Neural crest cell (in vitro differentiated cells): ENCODE measurements at places on chromosomes 6 and 20. TPM values are rescaled to one million over a fixed set of nuclear protein-coding genes. Genes with fewer than 3 reads are reported as not detected.
A peak's percentile ranks its signal among the peaks of the same experiment; 100 is the strongest.

Gene STMN3
- total RNA-seq, result 96.4 and 101 TPM in 2 replicates

Gene CD83
- total RNA-seq, result 7.1 and 7.9 TPM in 2 replicates

Gene TMEM14C
- 88.3 and 90.5 TPM in 2 replicates for total RNA-seq

Gene PAK5
- total RNA-seq, result 1.8 and 2.0 TPM in 2 replicates

Gene CLVS2
- 1.2 and 1.3 TPM in 2 replicates for total RNA-seq

DNA sequence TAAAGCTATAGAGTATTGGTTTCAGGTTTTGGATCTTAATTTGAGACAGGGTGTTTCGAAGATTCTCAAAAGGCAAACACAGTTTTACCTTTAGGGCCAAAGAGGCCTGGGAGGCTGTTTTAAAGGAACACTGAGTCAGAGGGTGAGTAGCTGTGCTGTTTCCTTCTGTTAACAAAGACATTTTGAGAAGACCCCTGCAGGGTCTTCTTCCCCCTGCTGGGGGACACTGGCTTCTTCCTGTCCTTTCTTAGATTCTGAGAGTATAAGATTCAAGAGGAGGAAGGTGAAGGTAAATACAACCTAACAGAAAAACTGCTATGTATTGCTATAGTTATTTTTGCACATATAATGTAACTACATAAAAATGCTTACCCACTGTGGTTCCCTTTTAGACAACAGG is 19.0 kb downstream of the HS3ST5 start:
- H3K27me3 ChIP-seq, result no peaks in the 10 kb centered on the region
- DNase-seq, result no peak
- no peaks in the 10 kb centered on the region for H3K36me3 ChIP-seq
- H3K27ac ChIP-seq, result no peak overlapping the region

DNA sequence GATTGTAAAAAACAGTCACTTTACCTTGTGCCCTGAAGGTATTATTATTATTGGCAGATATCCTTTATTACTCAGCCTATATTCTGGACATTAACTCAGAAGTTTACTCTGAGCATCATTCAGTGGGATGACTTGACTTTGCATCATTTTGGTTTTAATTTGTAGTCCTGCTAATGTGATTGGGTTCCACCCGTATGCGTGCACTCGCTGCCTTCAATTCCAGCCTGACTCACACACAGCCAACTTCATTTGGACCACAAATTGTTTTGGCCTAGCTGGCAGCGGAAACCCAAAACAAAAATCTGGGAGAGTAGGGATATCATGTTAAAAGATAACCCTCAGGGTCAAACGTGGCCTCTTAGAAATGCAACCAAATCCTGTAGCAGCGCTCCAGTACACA is 704.4 kb upstream of the SLC35B3 start:
- no peaks in the 10 kb centered on the region for H3K4me1 ChIP-seq
- DNase-seq, result no peak
- H3K4me3 ChIP-seq, result no peak overlapping the region
- no peaks in the 10 kb centered on the region for H3K27me3 ChIP-seq
- H3K36me3 ChIP-seq, result no peaks in the 10 kb centered on the region

GRCh38 chr20:17885544-17885943 is 83.0 kb downstream of the SNX5 start:
- H3K36me3 ChIP-seq, result peaks cover 5% of the 10 kb centered on the region
- peak overlapping the region; percentile 25 for H3K27ac ChIP-seq
- DNase-seq, result no peak
- no peaks in the 10 kb centered on the region for H3K27me3 ChIP-seq

- DNase-seq, result peak; percentile 75
- H3K4me1 ChIP-seq, result no peaks in the 10 kb centered on the region
- H3K27me3 ChIP-seq, result no peaks in the 10 kb centered on the region
- H3K27ac ChIP-seq, result no peak overlapping the region
These were observed 76.4 kb upstream of the RNF24 start for GRCh38 chr20:4091490-4092479.

DNA sequence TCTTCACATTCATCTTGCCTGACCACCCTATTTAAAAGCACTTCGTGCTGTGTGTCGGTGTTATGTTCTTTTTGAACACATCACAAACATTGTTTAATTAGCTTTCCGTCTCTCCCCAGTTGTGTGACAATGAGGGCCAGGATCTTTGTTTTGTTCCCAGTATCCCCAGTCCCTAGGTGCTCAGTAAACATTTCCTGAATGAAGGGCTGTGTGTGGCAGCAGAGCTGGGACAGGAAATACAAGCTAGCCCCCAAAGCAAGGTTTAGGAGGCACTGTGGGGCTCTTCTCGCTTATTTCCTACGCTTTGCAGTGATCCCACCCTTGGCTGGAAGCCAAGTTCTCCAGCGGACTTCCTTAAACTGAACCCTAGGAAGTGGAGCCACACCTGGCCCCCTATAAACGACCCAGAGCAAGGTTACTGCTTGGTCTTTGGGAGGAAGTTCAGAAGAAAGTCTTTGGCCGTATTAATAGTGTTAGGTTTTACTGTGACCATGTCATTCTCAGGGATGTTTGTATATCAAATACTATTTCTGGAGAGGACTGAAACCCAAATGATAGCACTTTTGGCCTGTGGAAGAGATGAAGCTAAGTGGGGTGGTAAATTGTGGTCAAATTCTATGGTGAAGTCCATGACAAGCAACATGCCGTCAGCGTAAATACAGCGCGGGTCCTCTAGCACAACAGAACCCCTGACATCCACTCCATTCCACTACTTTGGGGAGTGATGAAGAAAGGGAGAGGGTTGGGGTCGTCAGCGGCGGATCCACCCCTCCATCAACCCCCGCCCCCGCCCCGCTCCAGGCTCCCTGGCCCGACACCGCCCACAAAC is 570 bp upstream of the FANCE start:
- H3K4me1 ChIP-seq, result peaks cover 38% of the 10 kb centered on the region
- H3K36me3 ChIP-seq, result peaks cover 9% of the 10 kb centered on the region
- H3K27ac ChIP-seq, result no peak overlapping the region
- H3K4me3 ChIP-seq, result peak overlapping the region; percentile 83

DNA sequence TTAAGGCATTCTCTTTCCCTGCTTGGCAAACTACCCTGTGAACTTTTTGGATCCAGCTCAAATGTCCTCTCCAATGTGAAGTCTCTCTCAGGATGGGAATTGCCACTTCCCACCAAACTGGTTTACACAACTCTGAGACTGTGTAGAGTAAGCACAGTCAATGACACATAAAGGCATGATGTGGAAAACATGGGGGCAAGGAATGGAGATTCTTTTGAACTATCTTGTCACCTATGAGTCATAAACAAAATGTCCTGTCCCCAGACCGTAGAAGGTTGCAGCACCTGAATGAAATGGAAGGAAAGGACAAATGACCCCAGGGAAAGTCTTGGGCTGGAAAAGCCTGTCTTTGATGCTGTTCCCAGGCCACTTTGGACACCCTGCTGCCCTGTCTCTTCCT is 11.0 kb upstream of the KIF13A start:
- no peak overlapping the region for H3K4me3 ChIP-seq
- no peaks in the 10 kb centered on the region for H3K27me3 ChIP-seq
- no peaks in the 10 kb centered on the region for H3K36me3 ChIP-seq

GRCh38 chr6:133230052-133230451 is 11.1 kb upstream of the EYA4 start:
- H3K27me3 ChIP-seq, result no peaks in the 10 kb centered on the region
- no peaks in the 10 kb centered on the region for H3K36me3 ChIP-seq
- H3K27ac ChIP-seq, result no peak overlapping the region
- H3K4me1 ChIP-seq, result peaks cover 8% of the 10 kb centered on the region
- no peak overlapping the region for H3K4me3 ChIP-seq
- DNase-seq, result no peak

DNA sequence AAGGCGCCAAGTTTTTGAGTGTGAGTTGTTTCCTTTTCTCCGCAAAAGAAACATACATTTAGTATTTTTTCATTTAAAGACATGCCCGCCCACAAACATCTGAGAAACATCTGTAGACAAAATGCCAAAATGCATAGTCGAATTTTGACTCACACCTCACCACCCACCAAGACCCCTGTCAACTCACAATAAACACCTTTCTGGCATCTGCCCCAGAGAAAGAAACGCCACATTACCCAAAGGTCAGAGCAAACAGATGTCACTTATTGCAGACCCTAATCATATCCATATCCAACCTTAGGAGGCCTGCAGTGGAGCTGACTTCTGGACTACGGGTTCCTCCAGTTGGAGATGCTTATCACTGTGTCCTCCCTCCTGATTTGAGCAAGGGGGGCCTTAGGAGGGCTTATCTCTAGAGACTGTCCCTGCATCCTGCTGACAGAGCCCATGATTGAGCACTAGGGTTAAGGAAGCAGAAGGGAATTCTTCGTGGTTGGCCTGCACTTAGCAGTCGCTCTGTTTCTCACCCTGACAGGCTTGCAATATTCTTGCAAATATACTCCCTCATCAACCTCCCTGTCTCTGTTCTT is 90.5 kb upstream of the TBX18 start:
- DNase-seq, result no peak
- no peak overlapping the region for H3K4me3 ChIP-seq
- no peaks in the 10 kb centered on the region for H3K4me1 ChIP-seq
- H3K36me3 ChIP-seq, result no peaks in the 10 kb centered on the region
- peaks cover 26% of the 10 kb centered on the region for H3K27me3 ChIP-seq

DNA sequence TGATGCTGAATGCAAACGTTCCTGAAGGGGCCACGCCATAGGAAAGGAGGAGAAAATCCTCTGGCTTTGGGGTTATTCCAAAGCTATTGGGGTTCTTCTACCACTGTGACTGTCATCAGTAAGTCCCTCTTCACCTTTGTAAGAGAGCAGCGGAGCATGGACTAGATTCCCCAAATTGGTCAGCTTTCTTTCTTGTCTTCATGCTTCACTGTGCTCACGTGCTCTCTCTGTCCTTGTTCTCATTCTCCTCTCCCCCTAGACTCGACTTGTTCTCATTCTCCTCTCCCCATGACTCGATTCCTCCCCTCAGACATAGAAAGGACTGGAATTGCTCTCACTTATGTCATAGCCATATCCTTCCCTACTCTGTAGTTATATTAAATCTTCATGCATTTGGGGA is 54.8 kb upstream of the ADGRG6 start:
- H3K36me3 ChIP-seq, result no peaks in the 10 kb centered on the region
- H3K4me3 ChIP-seq, result no peak overlapping the region
- no peak overlapping the region for H3K27ac ChIP-seq
- no peaks in the 10 kb centered on the region for H3K27me3 ChIP-seq
- no peaks in the 10 kb centered on the region for H3K4me1 ChIP-seq
- no peak for DNase-seq

GRCh38 chr6:133697185-133697584 is 191.7 kb upstream of the TCF21 start:
- H3K4me3 ChIP-seq, result no peak overlapping the region
- no peaks in the 10 kb centered on the region for H3K27me3 ChIP-seq
- H3K36me3 ChIP-seq, result no peaks in the 10 kb centered on the region
- no peak for DNase-seq
- H3K27ac ChIP-seq, result no peak overlapping the region
- no peaks in the 10 kb centered on the region for H3K4me1 ChIP-seq

DNA sequence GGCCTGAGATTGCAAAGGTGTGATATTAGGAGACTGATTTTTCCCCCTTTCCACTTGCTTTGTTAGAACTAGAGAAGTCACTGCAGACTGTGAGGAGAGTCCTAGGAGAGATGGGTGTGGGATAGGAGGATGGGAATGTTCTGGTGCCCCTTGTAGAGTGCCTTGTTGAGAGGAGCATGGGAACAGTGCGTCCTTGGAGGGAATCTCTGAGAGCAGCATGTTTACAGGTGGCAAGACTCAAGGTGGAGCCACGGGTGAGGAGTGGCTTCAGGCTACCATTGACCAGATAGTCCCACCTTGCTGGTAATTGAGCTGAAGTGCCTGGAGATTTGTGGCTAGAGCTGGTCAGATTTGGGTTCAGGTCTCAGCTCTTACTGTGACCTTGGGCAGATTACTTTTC is 6.0 kb downstream of the PLCG1 start:
- peak overlapping the region; percentile 70 for H3K27ac ChIP-seq
- H3K4me3 ChIP-seq, result no peak overlapping the region
- H3K27me3 ChIP-seq, result no peaks in the 10 kb centered on the region

DNA sequence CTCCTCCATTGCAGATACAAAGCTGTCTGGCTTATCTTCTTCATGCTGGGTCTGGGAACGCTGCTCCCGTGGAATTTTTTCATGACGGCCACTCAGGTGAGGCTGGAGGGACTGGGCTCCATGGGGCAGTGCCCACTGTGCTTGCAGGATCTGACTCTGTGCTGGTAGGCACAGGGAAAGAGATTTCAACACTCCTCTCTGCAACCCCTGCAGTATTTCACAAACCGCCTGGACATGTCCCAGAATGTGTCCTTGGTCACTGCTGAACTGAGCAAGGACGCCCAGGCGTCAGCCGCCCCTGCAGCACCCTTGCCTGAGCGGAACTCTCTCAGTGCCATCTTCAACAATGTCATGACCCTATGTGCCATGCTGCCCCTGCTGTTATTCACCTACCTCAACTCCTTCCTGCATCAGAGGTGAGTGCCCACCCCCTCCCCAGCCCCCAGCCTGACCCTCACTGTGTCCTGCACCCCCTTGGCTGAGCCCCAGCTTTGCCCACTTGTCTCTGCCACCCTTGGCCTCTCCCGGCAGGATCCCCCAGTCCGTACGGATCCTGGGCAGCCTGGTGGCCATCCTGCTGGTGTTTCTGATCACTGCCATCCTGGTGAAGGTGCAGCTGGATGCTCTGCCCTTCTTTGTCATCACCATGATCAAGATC is 6.1 kb downstream of the SLC29A1 start:
- peaks cover 33% of the 10 kb centered on the region for H3K4me1 ChIP-seq
- no peak for DNase-seq
- peak overlapping the region; percentile 54 for H3K4me3 ChIP-seq
- no peaks in the 10 kb centered on the region for H3K36me3 ChIP-seq
- H3K27ac ChIP-seq, result no peak overlapping the region

DNA sequence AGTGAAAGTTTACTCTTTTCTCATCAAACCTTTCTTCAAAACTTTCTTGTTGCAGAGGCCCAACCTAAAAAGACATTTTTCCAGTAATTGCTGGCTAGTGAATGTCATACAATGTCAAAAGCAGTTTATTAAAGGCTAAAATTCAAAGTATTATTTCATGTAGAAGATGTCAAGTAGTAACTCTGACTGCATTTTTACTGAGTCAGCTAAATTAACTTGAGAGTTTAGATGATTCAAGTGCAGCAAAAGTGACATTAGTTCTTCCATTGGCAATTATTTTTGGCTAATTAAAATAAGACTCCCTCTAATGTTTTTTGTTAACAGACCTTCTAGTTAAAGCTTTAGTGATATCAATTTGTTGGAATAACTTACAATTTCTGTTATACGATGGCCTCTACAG is 1438.5 kb downstream of the GRIK2 start:
- H3K4me1 ChIP-seq, result no peaks in the 10 kb centered on the region
- no peak for DNase-seq
- H3K4me3 ChIP-seq, result no peak overlapping the region
- no peaks in the 10 kb centered on the region for H3K36me3 ChIP-seq
